ENCODE measurements at places on chromosomes 12 and 14.

- DNase-seq = no peak
Observed at GRCh38 chr14:59882957-59883356, 12.4 kb upstream of the RTN1 start.

- peak; percentile 52 for DNase-seq
Observed at GRCh38 chr12:14892726-14893505, 7.3 kb upstream of the MGP start.

- DNase-seq = no peak
Observed at GRCh38 chr12:93366422-93366821, 11.3 kb upstream of the NUDT4 start.

DNA sequence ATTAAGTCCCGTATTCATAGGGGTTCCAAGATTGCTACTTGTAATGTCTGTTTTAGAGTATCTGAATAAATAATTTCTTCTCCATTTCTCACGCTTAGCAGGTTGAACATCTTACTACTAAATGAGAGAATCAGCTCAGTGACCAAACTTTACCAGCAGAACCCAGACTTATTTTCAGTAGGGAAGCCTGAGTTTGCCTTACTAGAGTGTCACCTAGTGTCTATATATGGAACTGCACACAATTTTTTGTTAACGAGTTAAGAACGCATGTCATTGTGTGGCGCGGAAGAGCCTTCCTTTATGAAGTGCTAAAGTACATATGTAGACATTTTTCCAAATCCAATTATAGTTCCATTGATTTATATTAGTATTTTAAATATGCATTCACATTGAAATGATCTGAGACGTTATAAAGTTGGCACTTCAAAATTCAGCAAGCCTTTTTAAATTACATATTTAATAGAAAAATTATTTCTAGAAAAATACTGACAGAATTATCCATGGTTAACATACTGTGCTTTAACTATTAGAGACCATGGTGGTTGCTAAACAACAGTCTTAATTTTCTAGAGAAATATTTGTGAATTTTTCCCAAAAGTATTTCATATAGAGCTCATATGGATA is 88.3 kb downstream of the RPS29 start:
- DNase-seq = no peak

DNA sequence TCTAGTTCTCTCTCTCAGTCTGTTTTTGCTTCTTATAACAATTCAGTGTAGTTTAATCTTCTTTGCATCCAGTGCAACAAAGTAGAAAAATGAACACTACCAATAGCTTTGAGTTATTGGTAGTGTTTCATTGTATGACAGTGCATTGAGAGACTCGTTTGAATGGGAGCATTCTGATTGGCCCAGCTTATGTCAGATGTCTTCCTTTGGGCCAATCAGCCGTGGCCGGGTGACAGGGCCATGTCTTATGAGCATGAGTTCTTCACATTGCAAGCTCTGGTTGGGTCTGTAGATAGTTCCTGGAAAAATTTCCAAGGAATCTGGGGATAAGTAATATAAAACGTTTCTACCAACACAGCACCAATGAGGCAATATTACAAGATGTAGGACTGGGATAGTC is 36.5 kb downstream of the GYS2 start:
- no peak for DNase-seq

GRCh38 chr12:127620735-127621355 is 646.1 kb upstream of the TMEM132C start:
- no peak for DNase-seq

Measured in heart left ventricle (tissue), 16 donors.